ENCODE measurements at places on chromosomes 16 and 17. TPM values are rescaled to one million over a fixed set of nuclear protein-coding genes. Genes with fewer than 3 reads are reported as not detected.

The RARA gene
- 7.8 TPM for total RNA-seq

The TMC7 gene
- 2.6 TPM for total RNA-seq

The CALB2 gene
- not detected for total RNA-seq

The SGCA gene
- total RNA-seq: not detected

The ZFHX3 gene
- total RNA-seq: 3.0 TPM

The TBC1D3C gene
- total RNA-seq: 0.32 TPM

The BIRC5 gene
- 64.4 TPM for total RNA-seq

The RNF222 gene
- total RNA-seq: not detected

The GPR179 gene
- total RNA-seq: not detected

The RHBDL3 gene
- total RNA-seq: not detected

The TNFRSF13B gene
- total RNA-seq: not detected

The PTX4 gene
- not detected for total RNA-seq

The TCAP gene
- 0.15 TPM for total RNA-seq

The ITGB4 gene
- total RNA-seq: 0.97 TPM

The PGP gene
- 28.3 TPM for total RNA-seq

The DNAH17 gene
- under 0.01 TPM for total RNA-seq

The FSCN2 gene
- total RNA-seq: not detected

The HLF gene
- not detected for total RNA-seq

The SPATA2L gene
- total RNA-seq: 20.2 TPM

The MAP2K3 gene
- 11.0 TPM for total RNA-seq

The CASKIN1 gene
- 0.32 TPM for total RNA-seq

The TMC6 gene
- 35.1 TPM for total RNA-seq

The MFAP4 gene
- under 0.01 TPM for total RNA-seq

The ETV4 gene
- total RNA-seq: 13.3 TPM

The TBL3 gene
- total RNA-seq: 105 TPM

The KRT16 gene
- 0.30 TPM for total RNA-seq

The NXN gene
- 25.7 TPM for total RNA-seq

The C16orf87 gene
- 8.1 TPM for total RNA-seq

The COPS3 gene
- total RNA-seq: 96.8 TPM

The NME2 gene
- 538 TPM for total RNA-seq

The ZFPM1 gene
- total RNA-seq: 0.97 TPM

The RRN3 gene
- total RNA-seq: 45.3 TPM

The STAC2 gene
- not detected for total RNA-seq

The LRRC46 gene
- total RNA-seq: under 0.01 TPM

The CCL16 gene
- total RNA-seq: not detected

The C16orf92 gene
- not detected for total RNA-seq

The CTCF gene
- total RNA-seq: 22.4 TPM

The TIGD7 gene
- total RNA-seq: 2.3 TPM

All from epithelial cell of umbilical artery (primary cell).